ENCODE measurements at places on chromosomes 2 and 18.
A peak's percentile ranks its signal among the peaks of the same experiment; 100 is the strongest.

- DNase-seq = no peak
These were observed 1.5 kb downstream of the ACSL3 start for GRCh38 chr2:222862106-222862908.

DNA sequence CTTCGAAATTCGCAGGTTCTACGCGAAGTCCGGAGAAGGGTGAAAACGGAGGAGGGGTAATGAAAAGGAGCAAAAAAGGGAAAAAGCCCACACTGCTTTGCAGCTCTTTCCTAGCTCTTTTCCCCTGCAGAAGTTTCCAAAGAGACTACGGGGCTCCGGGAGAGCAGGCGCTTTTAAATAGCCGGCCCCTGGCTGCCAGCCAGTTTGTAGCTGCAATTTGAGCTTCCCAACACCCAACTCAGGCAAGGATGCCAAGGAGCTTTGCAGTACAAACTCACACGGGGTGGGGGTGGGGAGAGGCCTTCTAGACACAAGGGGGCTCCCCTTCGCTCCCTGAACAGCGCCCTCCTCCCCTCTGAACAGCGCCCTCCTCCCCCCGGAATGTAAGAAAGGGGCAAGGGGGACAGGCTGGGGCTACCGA lies at the start of gene IGFBP5:
TSS of gene IGFBP5 (minus strand) at position 149 of the 421 bp plus-strand sequence. CDS start 774 bp downstream, outside the sequence.
- DNase-seq = no peak

DNA sequence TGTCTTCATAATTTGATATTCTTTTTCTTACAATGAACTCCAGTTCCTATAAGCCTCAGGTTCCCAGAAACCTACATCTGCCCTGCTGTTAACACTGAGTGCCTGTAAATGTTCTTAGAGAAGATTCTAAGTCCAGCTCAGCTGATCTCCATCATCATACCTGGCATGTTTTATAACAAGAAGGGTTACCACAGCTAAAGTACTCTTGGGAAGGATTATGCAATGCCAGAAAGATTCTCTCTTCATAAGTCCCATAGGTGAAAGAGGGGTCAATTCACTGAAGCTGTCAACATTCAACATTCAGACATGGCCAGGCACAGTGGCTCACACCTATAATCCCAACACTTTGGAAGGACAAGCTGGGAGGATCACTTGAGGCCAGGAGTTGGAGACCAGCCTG lies 31.3 kb upstream of the PTPN4 start:
- DNase-seq = no peak

- peak; percentile 50 for DNase-seq
These were observed 31.4 kb upstream of the YPEL5 start for GRCh38 chr2:30115141-30115980.

DNA sequence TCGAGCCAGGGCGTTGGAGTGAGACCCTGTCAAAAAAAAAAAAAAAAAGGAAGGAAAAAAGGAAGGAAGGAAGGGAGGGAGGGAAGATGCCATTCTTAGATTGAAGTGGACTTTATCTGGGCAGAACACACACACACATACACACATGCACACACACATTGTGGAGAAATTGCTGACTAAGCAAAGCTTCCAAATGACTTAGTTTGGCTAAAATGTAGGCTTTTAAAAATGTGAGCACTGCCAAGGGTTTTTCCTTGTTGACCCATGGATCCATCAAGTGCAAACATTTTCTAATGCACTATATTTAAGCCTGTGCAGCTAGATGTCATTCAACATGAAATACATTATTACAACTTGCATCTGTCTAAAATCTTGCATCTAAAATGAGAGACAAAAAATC lies 564 bp upstream of the TTR start:
- DNase-seq = no peak

All from stimulated activated CD4-positive, alpha-beta T cell treated with anti-CD3 and anti-CD28 coated beads, Interleukin-12 subunit alpha, Interleukin-12 subunit beta, amount 100 ng/mL, for 4 hours (primary cell).